ENCODE measurements at places on chromosomes 11 and 22.

GRCh38 chr22:30606455-30607299, at the start of gene TCN2:
Gene TCN2 (plus strand): TSS chr22:30607174. CDS start chr22:30607332, 158 bp downstream.
- DNase-seq, result peak; percentile 88

GRCh38 chr11:8459711-8460399, 134.2 kb downstream of the STK33 start:
- no peak for DNase-seq

DNA sequence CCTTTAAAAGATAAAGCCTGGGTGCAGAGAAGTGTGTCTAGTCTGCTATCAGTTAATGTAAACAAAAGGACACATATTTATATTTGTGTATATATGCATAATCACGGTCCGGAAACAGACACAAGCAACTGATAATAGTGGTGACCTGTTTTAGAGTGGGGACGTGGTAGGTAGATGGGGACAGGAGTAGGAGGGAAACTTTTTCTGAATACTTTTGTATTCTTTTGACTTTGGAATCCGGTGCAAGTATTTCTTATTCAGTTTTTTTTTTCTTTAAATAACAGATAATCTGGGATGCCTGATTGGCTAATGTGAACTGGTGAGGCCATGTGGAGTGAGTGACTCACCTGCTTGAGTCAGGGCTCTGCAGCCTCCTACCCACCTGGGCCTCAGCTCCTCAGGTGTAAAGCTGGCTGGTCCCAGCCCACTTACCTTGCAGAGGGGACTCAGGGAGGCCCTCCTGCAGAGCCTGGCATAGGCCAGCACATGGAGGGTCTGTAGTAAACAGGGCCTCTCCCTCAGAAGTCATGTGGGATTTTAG, 15.3 kb downstream of the MICAL2 start:
- no peak for DNase-seq

DNA sequence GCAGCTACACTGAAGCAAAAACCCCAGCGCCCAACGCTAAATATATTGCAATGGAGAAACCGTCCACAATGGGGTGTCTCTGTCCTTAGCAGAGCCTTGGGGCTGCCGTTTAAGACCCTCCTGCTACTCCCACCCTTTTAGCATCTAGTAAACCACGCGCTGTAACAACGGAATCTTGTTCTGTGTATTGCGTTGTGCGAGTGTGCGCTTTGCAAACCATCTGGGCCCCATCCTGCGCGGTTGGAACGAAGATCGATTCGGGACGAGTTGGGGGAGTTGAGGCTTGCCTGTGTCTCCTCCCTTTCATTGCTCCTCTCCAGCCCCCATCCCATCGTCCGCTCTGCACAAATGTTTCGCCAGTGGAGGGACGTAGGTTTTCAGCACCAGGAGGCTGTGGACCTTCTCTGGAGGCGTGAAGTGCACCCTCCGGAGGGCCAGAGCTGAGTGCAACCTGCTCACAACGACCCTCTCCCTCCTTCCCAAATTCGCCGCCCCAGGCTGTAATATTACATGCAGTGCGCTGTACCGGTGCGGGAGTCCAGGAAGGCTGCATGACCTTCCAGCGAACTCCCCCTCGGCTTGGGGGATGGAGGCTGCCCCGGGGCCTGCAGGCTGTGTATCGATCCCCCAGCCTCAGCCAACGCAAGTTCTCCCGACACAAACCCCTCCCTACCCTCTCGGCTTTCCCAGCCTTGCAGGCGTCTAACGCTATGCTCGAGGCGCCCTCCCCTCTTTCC, 1.6 kb upstream of the KMT2A start:
- peak; percentile 82 for DNase-seq

DNA sequence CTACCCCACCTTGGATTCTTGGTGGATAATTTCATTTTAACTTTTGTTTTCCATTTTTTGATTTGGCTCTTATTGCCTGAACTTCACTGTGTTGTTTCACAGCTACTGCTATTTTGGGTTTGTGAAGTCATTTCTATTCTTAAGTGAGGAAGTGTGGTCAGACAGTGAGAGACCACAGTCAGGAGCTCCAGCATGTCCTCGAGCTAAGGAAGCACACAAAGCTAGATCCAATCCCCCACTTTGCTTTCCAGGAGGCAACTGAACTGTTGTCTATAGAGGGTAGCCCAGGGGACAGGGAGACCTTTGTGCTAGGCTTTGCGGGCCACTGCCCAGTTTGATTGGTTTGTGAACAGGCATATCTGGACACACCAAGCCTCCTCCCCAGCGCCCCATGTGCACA, 251.8 kb upstream of the KIRREL3 start:
- DNase-seq, result no peak

DNA sequence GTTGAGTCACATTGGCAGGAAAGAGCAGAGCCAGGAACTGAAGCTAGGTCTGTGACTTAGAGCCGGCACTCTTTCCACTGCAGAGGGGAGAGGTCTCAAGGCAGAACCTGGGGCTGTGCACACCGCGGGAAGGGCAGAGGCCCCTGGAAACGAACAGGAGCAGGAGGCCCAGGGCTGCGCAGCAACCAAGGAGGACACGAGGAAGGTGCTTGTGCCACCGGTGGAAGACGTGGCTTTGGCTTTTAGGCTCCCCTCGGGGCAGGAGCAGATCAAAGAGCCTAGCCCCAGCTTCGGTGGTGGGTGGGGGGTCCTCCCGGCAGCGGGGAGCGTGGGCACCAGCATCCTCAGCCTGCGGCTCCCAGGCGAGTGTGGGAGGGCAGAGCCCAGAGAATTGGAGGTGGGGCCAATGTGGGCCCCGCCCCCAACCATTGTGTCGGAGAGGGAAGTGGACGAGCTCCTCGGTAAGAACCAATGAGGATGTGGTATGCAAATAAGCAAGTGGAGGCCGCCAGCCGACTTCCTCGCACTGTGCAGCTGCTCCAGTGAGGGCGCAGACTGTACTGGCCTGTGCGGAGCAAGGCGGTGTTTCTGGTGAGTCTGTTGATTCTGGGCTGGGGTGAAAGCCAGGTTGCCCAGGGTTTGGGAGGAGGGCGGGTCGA, at the start of gene CCDC116:
CCDC116 (plus strand) TSS at position 524 of the 659 bp plus-strand sequence. CDS start 422 bp downstream, outside the sequence.
- DNase-seq, result peak; percentile 88

- no peak for DNase-seq
Observed at GRCh38 chr22:37544955-37545702, 15.2 kb upstream of the CDC42EP1 start.

DNA sequence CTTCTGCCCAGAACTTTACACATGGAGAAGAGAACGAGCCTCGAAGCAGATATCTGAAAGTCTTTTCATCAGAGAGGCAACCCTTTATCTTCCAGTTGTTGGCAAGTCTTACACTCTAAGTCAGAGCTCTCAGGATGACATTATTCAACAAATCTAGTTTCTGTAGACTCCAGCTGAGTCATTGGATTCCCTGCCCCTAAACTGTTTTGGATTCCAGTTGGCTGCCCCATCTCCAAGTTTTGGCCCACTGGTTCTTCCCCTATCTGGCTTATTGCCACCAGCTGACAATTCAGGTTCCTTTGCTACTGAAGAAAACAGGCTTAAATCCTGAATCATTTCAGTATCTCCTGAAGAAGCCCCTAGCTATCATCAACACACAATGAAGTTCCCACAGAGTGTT, 14.2 kb downstream of the SAAL1 start:
- no peak for DNase-seq

DNA sequence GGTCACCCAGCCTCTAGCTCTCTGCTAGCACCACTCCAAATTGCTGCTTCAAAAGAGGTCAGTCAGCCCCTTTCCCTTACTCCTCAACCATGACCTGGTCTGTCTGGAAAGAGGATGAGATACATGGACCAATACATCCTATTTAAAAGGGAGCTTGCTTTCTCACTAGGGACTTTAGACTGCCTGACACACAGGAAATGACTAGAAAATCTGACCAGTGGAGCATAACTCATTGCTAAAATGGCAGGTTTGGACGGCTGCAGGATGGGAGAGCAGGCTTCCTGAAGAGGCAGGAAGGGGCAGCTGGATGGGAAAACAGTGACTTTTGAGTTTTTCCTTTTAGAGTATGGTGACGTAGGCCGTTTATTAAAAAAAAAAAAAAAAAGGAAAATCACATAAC, 25.3 kb downstream of the STIM1 start:
- no peak for DNase-seq

GRCh38 chr22:18008136-18008535, 16.2 kb downstream of the MICAL3 start:
- DNase-seq, result no peak

- peak; percentile 47 for DNase-seq
Observed at GRCh38 chr11:1224111-1224490, 1.2 kb downstream of the MUC5B start.

GRCh38 chr11:114008331-114008730, 33.4 kb downstream of the HTR3A start:
- DNase-seq, result peak; percentile 29

DNA sequence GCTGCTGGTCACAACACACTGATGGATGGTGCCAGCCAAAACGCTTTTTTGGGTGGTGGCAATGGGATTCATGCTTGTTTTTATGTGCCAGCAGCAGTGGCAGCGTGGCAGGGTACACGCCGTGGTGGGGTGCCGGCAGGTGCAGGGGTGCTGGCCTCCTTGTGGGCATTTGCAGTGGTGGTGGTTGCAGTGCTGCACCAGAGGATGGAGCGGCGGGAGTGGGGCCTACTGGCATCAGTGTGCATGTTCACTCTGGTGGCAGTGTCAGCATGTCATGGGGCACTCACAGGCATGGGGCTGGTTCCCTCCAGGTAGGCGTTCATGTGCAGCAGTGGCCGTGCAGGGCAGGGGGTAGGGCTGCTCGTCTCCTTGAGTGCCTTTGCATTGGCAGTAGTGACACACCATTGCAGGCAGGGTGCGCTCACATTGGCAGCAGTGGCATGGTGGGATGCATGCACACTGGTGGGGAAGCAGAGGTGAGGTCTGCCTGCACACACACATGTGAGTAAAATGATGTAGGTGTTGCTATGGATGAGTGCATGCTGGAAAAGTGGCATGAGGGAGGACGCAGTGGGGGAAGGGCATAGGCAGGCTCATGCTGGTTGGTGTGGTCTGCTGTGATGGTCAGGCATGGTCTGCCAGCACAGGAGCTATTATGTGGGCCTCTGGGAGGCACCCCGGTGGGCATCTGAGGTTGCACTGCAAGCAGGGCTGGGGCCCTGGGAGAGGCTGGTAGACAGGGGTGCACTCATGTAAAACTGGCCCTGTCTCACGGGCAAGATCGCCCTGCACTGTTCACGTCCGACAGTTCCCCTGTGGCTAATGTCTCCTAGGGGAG, 29.9 kb downstream of the CCDC15 start:
- DNase-seq, result no peak

DNA sequence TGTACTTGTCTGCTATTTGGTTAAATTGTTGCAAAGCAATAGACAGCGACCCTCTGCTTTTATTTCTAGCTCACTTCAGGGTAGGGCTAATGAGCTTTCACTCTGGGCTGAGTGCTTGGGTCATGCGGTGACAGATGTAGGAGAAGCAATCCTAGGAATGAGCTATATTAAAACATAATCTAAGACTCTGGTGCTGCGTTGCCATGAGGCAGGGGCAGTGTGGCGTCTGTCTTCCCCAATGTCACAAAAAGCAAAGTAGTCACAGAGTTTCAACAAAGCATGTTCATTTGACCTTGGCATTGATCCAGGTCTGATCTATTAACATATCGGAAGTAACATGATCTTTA, 55.5 kb upstream of the GRAMD1B start:
- no peak for DNase-seq

DNA sequence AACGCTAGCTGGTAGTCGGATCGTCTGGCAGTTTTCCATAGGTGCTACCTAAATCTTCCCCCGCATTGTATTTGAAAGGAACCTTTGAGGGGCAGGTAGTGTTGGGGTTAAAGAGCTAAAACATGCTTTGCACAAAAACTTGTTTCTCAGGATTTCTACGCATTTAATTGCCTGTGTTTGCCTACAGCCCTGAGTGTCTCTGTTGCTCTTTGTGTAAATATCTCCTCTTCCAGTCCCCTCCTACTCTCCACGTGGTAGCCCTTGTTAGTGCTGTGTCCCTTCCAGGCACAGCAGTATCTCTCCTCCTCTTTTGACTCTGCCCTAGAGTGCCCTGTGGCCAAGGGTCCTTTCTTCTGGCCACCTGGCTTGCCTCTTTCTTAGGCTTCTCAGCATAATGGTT, 81.7 kb downstream of the BARX2 start:
- DNase-seq, result no peak

DNA sequence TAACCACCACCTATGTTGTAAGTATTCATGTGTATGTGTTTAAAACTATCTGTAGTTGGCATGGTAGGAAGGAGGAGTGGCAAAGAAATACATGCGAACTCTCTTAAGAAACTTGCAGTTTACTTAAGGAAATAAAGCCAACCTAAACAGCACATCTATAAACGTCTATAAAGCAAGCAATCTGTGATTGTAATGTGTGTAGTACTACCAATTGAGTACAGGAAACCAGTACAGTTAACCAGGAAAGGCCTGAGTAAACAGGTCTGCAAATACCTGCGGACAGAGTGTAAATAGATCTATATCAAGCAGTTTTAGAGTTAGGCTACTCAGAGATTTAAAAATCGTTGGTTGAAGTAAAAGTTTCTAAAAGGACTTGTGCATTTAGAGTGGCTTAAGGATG, 59.5 kb upstream of the AMOTL1 start:
- no peak for DNase-seq

DNA sequence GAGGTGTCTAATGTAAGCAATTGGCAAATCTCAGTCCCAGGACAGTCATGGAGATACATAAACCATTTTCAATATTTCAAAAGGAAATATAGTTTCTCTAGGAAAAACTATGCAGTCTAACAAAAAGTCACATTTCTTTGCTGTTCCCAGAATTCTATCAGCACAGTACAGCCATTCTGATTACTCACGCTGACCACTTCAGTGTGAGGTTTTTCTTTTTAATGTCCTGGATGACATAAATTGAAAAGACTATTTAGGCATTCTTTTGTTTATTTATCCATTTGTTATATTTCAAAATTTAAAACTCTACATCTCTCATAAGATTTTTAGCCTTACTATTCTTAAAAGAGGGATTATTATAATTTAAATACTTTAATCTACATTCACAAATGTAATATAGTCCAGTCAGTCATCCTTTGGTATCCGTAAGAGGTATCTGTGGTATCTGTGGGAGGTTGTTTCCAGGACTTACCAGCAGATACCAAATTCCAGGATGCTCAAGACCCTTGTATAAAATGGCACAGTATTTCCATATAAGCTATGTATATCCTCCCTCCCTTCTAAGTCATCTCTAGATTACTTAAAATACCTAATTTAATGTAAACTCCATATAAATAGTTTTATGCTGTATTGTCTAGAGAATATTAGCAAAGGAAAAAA, 331.1 kb upstream of the PITPNB start:
- no peak for DNase-seq

DNA sequence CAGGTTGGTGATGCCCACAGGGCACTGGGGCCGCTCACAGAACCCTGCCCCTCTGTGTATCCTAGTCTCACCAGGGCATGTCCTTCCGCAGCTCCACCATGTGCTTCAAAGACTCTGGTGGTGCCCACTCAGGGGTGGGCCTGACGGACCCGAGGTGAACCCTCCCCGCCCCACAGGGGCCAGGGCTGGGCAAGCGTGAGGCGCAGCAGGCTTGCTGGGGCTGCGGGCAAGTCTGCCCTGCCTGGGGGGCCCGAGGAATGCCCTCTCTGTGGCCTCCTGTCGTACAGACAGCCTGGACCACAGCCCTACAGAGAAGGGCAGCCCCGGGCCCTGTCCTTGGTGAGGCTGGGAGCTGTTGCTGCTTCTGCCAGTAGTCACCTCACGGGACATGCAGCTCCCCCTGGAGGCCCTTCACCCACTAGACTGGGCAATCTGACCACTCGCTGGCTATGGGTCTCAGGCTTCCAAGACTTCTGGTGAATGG, 40.2 kb downstream of the TBX1 start:
- no peak for DNase-seq

Measured in spleen (tissue), 13 donors.